Stimulated activated CD4-positive, alpha-beta T cell treated with anti-CD3 and anti-CD28 coated beads, TNF-alpha, amount 100 ng/mL, for 1 hour (primary cell): ENCODE measurements at places on chromosomes 3 and 15.

DNA sequence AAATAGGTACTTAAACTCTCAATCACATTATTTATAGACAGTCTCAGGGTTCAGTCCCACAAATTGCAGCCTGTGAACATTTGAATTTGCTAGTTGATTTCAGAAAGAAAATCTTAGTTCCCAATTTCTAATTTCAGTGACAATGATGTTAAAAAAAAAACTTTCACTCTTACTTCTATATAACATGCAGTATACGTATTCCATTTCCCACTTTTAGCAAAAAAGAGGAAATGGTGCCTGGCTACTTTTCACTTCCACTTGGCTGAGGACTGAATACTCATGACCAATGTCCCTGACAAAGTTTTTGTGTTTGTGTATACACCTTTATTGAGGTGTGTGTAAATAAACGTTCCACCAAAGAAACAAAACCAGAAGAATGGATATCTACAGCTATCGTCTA lies 32.1 kb upstream of the XCR1 start:
- no peak for DNase-seq

GRCh38 chr3:45480871-45481270 lies 92.5 kb downstream of the LARS2 start:
- no peak for DNase-seq

DNA sequence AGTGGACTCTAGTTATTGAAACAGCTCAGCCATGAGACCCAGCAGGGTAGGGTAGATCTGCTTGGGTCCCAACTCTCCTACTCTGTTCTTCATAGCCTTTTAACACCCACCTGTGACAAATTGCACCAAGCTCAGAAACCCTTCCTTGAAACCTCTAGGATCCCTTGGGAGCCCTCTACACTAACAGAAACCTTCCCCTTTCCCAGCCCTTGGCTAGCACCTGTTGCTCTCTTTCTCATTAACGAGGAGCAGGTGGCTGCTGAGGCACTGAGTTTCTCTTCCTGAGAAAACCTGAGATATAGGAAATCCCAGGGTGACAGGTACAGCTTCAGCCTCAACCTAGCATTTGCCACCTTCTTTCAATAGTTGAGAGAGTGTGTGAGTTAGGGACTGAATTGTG lies 88.3 kb upstream of the CLSTN2 start:
- DNase-seq, result no peak

GRCh38 chr15:57090496-57090859 lies 172.0 kb downstream of the TCF12 start:
- no peak for DNase-seq

GRCh38 chr3:133573629-133574194 lies at the start of gene CDV3:
TSS of gene CDV3 (plus strand) at chr3:133573686. CDS start at chr3:133574045, 359 bp downstream.
- DNase-seq, result peak; percentile 42
